ENCODE measurements at places on chromosomes 16 and 17. TPM values are rescaled to one million over a fixed set of nuclear protein-coding genes. Genes with fewer than 3 reads are reported as not detected.

The ACE gene
- total RNA-seq = 24.9 TPM

DNA sequence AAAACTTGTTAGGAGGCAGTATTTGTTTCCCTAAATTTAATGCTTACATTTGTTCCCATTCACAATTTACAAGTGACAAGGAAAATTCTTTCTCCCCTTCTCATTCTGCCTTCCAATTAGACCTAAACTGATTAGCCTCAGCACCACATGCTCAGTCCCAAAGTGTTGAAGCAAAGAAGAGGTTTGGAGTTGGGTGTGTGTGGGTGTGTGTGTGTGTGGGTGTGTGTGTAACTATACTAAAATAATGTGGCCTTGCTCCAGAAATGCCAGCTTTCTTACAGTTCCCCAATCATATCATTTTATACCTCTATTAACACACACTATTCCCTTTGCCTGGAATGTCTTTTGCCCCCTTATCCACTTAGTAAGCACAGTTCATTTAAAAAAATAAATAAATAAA is 6.9 kb upstream of the UTP6 start:
- no peak for DNase-seq
- no peak overlapping the region for H3K4me3 ChIP-seq
- H3K27me3 ChIP-seq = no peaks in the 10 kb centered on the region
- no peak overlapping the region for H3K27ac ChIP-seq
- H3K36me3 ChIP-seq = no peaks in the 10 kb centered on the region

The SLC12A3 gene
- not detected for total RNA-seq

GRCh38 chr17:35804658-35805192 is 4.6 kb upstream of the TAF15 start:
- peaks cover 44% of the 10 kb centered on the region for H3K4me1 ChIP-seq
- peak; percentile 73 for DNase-seq
- peak overlapping the region; percentile 52 for H3K27ac ChIP-seq
- H3K36me3 ChIP-seq = no peaks in the 10 kb centered on the region
- H3K27me3 ChIP-seq = no peaks in the 10 kb centered on the region

GRCh38 chr16:8087597-8088289 is 502.6 kb downstream of the TMEM114 start:
- H3K36me3 ChIP-seq = no peaks in the 10 kb centered on the region
- no peaks in the 10 kb centered on the region for H3K4me1 ChIP-seq
- no peak for DNase-seq
- H3K4me3 ChIP-seq = no peak overlapping the region
- no peaks in the 10 kb centered on the region for H3K27me3 ChIP-seq

GRCh38 chr17:43854498-43854897 is 7.5 kb downstream of the CD300LG start:
- H3K27me3 ChIP-seq = no peaks in the 10 kb centered on the region
- no peak overlapping the region for H3K4me3 ChIP-seq
- H3K27ac ChIP-seq = no peak overlapping the region
- H3K4me1 ChIP-seq = no peaks in the 10 kb centered on the region
